ENCODE measurements at places on chromosomes 3 and 15. TPM values are rescaled to one million over a fixed set of nuclear protein-coding genes. Genes with fewer than 3 reads are reported as not detected.

DNA sequence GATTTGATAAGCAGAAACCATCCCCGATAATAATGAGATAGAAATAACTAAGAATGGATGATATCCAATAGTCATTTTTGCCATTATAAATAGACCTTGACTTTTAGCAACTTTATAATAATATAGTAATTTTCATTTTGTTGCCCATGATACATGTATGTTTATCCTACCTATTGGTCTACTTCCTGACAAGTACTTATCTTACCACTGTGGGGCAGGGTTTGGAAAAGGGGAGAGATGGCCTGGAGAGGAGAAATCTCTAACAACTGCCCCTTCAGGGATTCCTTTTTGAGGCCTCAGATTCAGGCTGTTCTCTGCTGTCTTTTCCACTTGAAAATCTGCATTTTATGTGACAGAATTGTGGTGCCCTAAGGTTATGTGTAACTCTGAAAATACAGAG, 42.2 kb downstream of the FAM98B start:
- H3K27me3 ChIP-seq, result no peaks in the 10 kb centered on the region
- no peak for DNase-seq
- H3K27ac ChIP-seq, result no peak overlapping the region
- no peak overlapping the region for H3K4me3 ChIP-seq
- H3K4me1 ChIP-seq, result no peaks in the 10 kb centered on the region

DNA sequence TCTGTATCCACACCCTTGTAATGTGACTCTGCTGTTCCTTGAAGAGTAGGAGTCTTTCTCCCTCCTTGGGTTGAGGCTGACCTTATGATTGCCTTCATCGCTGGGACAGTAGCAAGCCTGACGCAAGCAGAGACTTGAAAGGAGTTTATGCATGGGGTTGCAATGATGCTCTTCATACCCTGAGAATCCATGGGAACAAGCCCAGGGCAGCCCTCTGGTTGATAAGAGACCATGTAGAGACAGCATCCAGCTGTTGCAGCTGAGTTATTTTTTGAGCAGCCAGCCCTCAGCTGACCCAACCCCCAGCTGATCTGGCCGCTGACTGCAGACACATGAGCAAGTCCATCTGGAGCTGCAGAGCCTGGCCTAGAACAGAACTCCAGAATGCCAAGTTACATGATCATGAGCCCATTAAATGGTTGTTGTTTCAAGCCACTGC, 60.6 kb upstream of the ARNT2 start:
- H3K4me3 ChIP-seq, result no peak overlapping the region
- no peak overlapping the region for H3K27ac ChIP-seq
- H3K36me3 ChIP-seq, result no peaks in the 10 kb centered on the region
- no peaks in the 10 kb centered on the region for H3K27me3 ChIP-seq
- no peak for DNase-seq
- H3K4me1 ChIP-seq, result 0 out of 2 replicates have a peak, but pooled peaks cover 2% of the 10 kb centered on the region

- H3K4me1 ChIP-seq, result peaks cover 21% of the 10 kb centered on the region
- no peaks in the 10 kb centered on the region for H3K36me3 ChIP-seq
- peaks cover 56% of the 10 kb centered on the region for H3K27me3 ChIP-seq
- no peak overlapping the region for H3K27ac ChIP-seq
Measured at GRCh38 chr3:127457546-127458145, 132.9 kb downstream of the TPRA1 start.

Gene BFSP2
- not detected for total RNA-seq
